ENCODE measurements at places on chromosomes 13 and 19. TPM values are rescaled to one million over a fixed set of nuclear protein-coding genes. Genes with fewer than 3 reads are reported as not detected.

The OR7C1 gene
- not detected for total RNA-seq

The ADGRE3 gene
- total RNA-seq, result not detected

DNA sequence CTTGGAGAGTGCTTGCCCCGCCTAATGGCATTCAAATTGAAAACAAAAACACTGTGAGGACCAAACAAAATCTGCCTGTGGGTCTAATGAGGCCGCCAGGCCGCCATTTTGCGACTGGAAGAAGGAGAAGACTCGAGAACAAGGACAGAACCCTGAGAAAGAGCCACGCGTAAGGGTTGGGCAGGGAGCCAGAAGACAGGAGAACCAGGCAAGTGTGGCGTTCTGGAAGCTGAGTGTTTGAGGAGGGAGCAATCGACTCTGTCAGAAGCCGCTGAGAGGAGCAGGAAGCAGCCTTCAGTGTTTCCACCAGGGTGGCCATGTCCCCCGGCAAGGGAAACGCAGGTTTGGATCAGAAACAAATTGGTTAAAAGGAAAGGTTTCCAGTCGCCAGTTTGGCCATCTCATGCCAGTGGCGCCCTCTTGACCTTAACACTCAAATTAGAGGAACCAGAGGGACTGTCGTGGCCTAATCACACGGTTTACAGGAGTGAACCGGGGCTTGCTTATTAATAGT, 10.2 kb upstream of the PTOV1 start:
- DNase-seq, result no peak

The RHPN2 gene
- total RNA-seq, result 29.1 TPM

The SIX5 gene
- total RNA-seq, result 41.6 TPM

- no peak for DNase-seq
Measured at GRCh38 chr13:60386250-60386649, 10.8 kb upstream of the TDRD3 start.

The MAU2 gene
- total RNA-seq, result 48.4 TPM

The ZNF154 gene
- total RNA-seq, result 17.6 TPM

- no peak for DNase-seq
Measured at GRCh38 chr13:97021241-97021640, 27.0 kb upstream of the OXGR1 start.

- no peak for DNase-seq
Measured at GRCh38 chr13:46522748-46523030, 30.3 kb upstream of the LRCH1 start.

The RINL gene
- total RNA-seq, result 6.4 TPM

Measured in H9 (cell line).